ENCODE measurements at places on chromosomes 7 and 10. TPM values are rescaled to one million over a fixed set of nuclear protein-coding genes. Genes with fewer than 3 reads are reported as not detected.

CPXM2 gene
- 9.8 TPM for total RNA-seq

LHFPL3 gene
- total RNA-seq, result not detected

FXYD4 gene
- total RNA-seq, result not detected

GRCh38 chr7:112495810-112496462 lies 15.1 kb downstream of the LSMEM1 start:
- peaks cover 9% of the 10 kb centered on the region for H3K4me1 ChIP-seq
- H3K36me3 ChIP-seq, result no peaks in the 10 kb centered on the region
- H3K4me3 ChIP-seq, result no peak overlapping the region
- peak; percentile 67 for DNase-seq
- no peaks in the 10 kb centered on the region for H3K27me3 ChIP-seq
- no peak overlapping the region for H3K27ac ChIP-seq

- H3K27ac ChIP-seq, result no peak overlapping the region
- no peaks in the 10 kb centered on the region for H3K4me1 ChIP-seq
- H3K27me3 ChIP-seq, result no peaks in the 10 kb centered on the region
- no peak overlapping the region for H3K4me3 ChIP-seq
Measured at GRCh38 chr7:117672453-117672852, 192.6 kb downstream of the CFTR start.

- H3K27ac ChIP-seq, result peak overlapping the region; percentile 85
- no peak for DNase-seq
- no peaks in the 10 kb centered on the region for H3K36me3 ChIP-seq
- peaks cover 14% of the 10 kb centered on the region for H3K4me1 ChIP-seq
- H3K4me3 ChIP-seq, result peak overlapping the region; percentile 77
Measured at GRCh38 chr10:22253580-22253882, 35.7 kb upstream of the EBLN1 start.

- peak overlapping the region; percentile 16 for H3K27ac ChIP-seq
- H3K36me3 ChIP-seq, result no peaks in the 10 kb centered on the region
- no peaks in the 10 kb centered on the region for H3K27me3 ChIP-seq
Measured at GRCh38 chr10:93468461-93469213, 13.5 kb downstream of the MYOF start.

DNA sequence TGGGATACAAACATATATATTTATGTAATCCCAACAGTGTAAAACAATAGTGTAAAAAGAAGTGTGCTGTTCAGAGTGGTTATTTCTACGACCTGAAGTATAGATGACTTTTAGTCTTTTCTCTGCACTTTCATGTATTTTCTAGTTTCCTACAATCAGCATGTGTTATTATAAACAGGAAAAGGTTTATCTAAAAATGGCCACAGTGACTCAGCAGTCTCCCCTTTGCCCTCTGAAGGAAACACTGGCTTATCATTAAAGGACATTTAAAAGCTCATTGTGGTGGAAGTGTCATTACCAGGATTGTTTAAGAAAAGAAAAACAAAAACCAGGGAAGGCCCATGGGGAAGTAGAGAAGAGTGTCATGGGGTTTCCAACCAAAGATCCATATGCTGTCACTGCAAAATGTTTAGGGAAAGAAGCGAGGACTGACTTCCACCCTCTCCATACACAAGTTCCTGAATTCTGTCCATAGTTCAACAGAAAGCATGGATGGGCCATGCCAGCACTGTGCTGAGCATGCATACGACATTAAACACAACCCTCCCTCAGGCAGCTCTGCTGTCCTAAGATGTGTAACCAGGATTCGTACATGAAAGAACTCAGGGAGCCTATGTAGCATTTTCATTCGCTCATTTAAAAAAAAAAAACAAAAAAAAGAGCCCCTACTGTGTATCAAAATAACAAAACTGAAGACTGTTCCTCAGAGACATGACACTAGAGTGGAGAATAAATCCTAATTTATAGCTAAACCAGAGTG lies 10.2 kb downstream of the CYREN start:
- peak overlapping the region; percentile 85 for H3K27ac ChIP-seq
- peaks cover 48% of the 10 kb centered on the region for H3K4me1 ChIP-seq
- H3K4me3 ChIP-seq, result no peak overlapping the region
- peaks cover 22% of the 10 kb centered on the region for H3K36me3 ChIP-seq
- no peaks in the 10 kb centered on the region for H3K27me3 ChIP-seq

DNA sequence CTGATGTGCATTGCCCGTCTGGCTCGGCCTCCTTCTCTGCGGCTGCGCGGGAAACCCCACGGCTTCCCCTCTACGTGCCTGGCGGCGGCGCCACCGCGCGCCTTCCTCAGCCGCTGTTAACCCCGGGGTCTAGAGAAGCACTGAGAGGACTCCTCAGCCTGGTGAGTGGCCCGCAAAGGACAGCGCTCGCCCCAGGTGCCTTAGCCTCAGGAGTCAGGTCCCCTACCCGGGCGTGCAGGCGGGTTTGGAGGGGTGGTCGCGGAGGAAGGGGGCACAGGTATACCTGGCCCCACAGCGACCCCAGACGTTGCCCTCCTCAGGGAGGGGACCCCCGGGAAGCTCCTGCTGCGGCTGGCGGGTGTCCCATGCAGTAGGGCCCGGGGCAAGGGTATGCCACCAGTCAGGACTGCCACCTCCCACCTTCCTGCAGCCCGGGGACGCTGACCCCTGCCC lies 51.0 kb downstream of the ARL5B start:
- no peak overlapping the region for H3K4me3 ChIP-seq
- no peak overlapping the region for H3K27ac ChIP-seq
- no peaks in the 10 kb centered on the region for H3K36me3 ChIP-seq
- H3K4me1 ChIP-seq, result no peaks in the 10 kb centered on the region
- DNase-seq, result no peak
- no peaks in the 10 kb centered on the region for H3K27me3 ChIP-seq

DNA sequence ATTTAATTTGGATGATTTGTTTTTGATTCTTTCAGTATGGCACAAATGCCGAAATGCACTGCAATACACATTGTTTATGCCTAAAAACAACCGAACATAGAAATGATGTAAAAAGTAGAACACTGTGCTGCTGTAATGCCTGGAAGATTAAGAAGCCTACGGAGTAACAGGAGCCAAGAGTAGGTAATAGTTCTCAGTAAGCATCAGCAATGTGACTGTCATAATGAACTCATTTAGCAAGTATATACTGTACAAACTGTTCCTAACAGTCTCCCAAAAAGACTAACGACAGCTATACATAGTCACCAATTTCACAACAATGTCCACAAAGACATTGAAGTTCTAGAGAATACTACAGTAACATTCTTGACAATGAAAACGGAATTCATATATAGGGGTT lies 19.0 kb upstream of the LAMB4 start:
- H3K4me3 ChIP-seq, result no peak overlapping the region
- H3K27ac ChIP-seq, result no peak overlapping the region
- H3K27me3 ChIP-seq, result no peaks in the 10 kb centered on the region

GRCh38 chr10:3625959-3626751 lies 158.9 kb downstream of the KLF6 start:
- H3K27ac ChIP-seq, result no peak overlapping the region
- no peaks in the 10 kb centered on the region for H3K4me1 ChIP-seq

- peaks cover 39% of the 10 kb centered on the region for H3K4me1 ChIP-seq
- no peaks in the 10 kb centered on the region for H3K27me3 ChIP-seq
- peaks cover 8% of the 10 kb centered on the region for H3K36me3 ChIP-seq
- DNase-seq, result no peak
- H3K27ac ChIP-seq, result no peak overlapping the region
Measured at GRCh38 chr7:139036901-139037300, 1.1 kb upstream of the ZC3HAV1L start.

- H3K4me1 ChIP-seq, result no peaks in the 10 kb centered on the region
- no peak for DNase-seq
- H3K27ac ChIP-seq, result no peak overlapping the region
- H3K36me3 ChIP-seq, result peaks cover 100% of the 10 kb centered on the region
Measured at GRCh38 chr10:3149918-3150317, 22.7 kb downstream of the PITRM1 start.

- no peaks in the 10 kb centered on the region for H3K36me3 ChIP-seq
- H3K4me3 ChIP-seq, result peak overlapping the region; percentile 36
- H3K4me1 ChIP-seq, result peaks cover 67% of the 10 kb centered on the region
- no peak overlapping the region for H3K27ac ChIP-seq
- H3K27me3 ChIP-seq, result no peaks in the 10 kb centered on the region
Measured at GRCh38 chr10:113127261-113127900, 177.3 kb downstream of the TCF7L2 start.

DNA sequence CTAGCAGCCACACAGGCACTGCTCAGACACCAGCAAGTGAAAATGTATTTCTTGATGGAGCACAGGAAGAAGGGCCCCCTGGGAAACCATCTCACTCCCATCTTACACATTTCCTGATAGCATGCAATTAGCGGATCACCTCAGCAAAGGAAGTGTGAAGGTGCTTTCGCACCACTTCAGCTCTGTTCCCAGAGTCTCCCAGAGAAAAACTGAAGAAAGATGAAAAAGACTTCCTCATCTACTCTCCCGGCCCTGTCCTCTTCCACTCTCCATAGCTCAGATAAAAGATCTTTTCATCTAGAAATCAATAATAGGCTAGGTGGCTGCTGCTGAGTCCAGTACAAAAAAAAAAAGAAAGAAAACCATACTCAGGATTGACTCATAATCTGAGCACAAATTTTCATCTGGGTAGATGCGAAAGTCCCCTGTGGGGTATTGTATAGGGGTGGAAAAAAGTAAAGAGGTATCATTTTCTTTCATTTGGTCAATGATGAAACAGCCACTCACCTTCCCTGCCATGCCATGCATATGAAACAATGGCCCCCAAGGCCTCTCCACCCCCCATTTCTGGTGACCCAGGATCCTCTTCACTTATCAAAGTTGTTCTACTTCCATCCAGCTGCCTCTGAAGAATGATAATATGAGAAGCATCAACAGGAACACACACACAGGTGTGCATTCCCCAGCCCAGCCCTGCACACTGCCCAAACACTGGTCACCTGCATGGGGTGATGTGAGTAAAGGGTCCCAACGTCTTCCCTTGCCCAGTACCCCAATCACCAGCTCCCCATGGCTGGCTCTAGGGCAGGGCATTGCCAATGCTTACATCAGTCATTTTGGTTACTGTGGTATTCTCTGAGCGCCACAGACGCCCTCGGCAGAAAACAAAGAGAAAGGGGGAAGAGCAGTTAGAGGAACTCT lies 48.8 kb upstream of the DGKI start:
- H3K36me3 ChIP-seq, result peaks cover 88% of the 10 kb centered on the region
- H3K4me1 ChIP-seq, result peaks cover 25% of the 10 kb centered on the region
- H3K4me3 ChIP-seq, result no peak overlapping the region
- H3K27ac ChIP-seq, result no peak overlapping the region
- no peaks in the 10 kb centered on the region for H3K27me3 ChIP-seq

DNA sequence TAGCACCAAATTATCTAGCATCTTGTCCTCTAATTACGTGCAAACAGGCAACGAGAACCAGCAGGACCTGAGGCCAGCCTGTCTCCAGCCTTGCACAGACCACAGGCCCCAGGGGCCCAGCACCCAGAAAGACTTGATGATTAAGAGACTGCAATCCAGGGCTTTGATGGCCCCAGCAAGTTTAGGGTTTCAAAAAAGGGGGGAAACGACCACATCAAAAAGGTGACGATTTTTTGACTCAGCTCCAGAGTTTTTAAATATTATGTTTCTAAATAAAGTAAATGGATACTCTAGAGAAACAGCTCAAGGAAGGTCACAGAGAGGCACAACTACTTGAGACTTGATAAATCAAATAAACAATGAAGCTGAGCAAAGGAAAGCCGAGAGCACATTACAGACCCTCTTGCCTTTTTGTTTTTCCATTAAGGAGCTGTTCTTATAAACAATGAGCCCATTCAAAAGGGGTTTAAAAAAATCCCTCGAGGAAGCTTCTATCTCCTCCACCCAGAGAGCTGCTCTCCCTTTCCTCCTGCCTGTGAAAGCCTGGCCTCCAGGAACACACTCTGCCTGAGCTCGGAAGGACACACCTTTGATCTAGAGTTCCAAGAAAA lies 44.1 kb downstream of the GLI3 start:
- no peak for DNase-seq
- no peaks in the 10 kb centered on the region for H3K36me3 ChIP-seq
- no peak overlapping the region for H3K27ac ChIP-seq
- peaks cover 4% of the 10 kb centered on the region for H3K4me1 ChIP-seq
- no peak overlapping the region for H3K4me3 ChIP-seq
- H3K27me3 ChIP-seq, result no peaks in the 10 kb centered on the region

GRCh38 chr10:59273445-59273844 lies 88.9 kb downstream of the FAM13C start:
- no peak overlapping the region for H3K4me3 ChIP-seq
- H3K4me1 ChIP-seq, result no peaks in the 10 kb centered on the region
- no peaks in the 10 kb centered on the region for H3K36me3 ChIP-seq

GRCh38 chr10:132393695-132394181 lies 3.3 kb upstream of the PWWP2B start:
- H3K36me3 ChIP-seq, result no peaks in the 10 kb centered on the region
- H3K4me3 ChIP-seq, result no peak overlapping the region
- H3K27me3 ChIP-seq, result no peaks in the 10 kb centered on the region

DNA sequence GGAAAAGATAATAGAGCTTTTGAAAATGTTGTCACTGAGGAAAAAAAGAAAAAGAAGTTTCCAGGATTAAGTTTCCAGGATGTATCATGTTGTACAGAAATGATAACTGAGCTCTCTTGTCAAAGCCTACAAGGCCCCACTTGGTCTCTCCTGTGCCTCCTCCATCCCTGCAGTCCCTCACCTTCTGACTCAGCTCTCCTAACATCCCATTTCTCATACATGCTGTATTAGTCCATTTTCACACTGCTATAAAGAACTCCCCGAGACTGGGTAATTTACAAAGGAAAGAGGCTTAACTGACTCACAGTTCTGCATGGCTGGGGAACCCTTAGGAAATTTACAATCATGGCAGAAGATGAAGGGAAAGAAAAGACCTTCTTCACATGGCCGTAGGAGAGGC lies 3.8 kb upstream of the DGKI start:
- peaks cover 33% of the 10 kb centered on the region for H3K27me3 ChIP-seq
- no peak overlapping the region for H3K27ac ChIP-seq
- H3K4me1 ChIP-seq, result peaks cover 14% of the 10 kb centered on the region
- DNase-seq, result no peak
- H3K36me3 ChIP-seq, result peaks cover 12% of the 10 kb centered on the region

- H3K4me1 ChIP-seq, result peaks cover 39% of the 10 kb centered on the region
- no peak overlapping the region for H3K4me3 ChIP-seq
- DNase-seq, result no peak
- H3K27me3 ChIP-seq, result no peaks in the 10 kb centered on the region
- no peak overlapping the region for H3K27ac ChIP-seq
Measured at GRCh38 chr7:29969738-29970137, 19.9 kb downstream of the SCRN1 start.

DNA sequence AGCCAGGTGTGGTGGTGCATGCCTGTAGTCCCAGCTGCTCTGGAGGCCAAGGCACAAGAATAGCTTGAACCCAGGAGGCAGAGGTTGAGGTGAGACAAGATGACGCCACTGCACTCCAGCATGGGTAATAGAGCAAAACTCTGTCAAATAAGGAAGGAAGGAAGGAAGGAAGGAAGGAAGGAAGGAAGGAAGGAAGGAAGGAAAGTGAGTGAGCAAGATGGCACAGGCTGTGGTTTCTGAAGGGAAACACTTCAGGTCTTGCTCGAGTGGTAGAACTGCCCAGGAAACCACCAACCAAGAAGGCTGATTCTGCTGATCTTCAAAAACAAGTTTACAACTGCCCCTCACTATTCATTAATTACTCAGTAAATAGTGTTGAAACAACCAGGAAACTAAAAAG lies 45.2 kb downstream of the EZH2 start:
- H3K27ac ChIP-seq, result no peak overlapping the region
- no peak overlapping the region for H3K4me3 ChIP-seq
- H3K27me3 ChIP-seq, result no peaks in the 10 kb centered on the region
- DNase-seq, result no peak

Measured in stomach (tissue), 19 donors.